ENCODE measurements at places on chromosomes 5 and 9. TPM values are rescaled to one million over a fixed set of nuclear protein-coding genes. Genes with fewer than 3 reads are reported as not detected.

The GPR150 gene
- under 0.01 TPM for total RNA-seq

The SLC46A2 gene
- not detected for total RNA-seq

The SV2C gene
- total RNA-seq, result not detected

The PCDHGB6 gene
- total RNA-seq, result 2.8 TPM

The SLC36A3 gene
- not detected for total RNA-seq

The MARCHF11 gene
- not detected for total RNA-seq

The KIF4B gene
- total RNA-seq, result under 0.01 TPM

The EXOSC3 gene
- total RNA-seq, result 27.1 TPM

The LCN2 gene
- total RNA-seq, result not detected

The GPX3 gene
- total RNA-seq, result 0.28 TPM

The CAMK4 gene
- 4.8 TPM for total RNA-seq

The GLIPR2 gene
- total RNA-seq, result 37.8 TPM

The KCNMB1 gene
- not detected for total RNA-seq

The CCDC183 gene
- not detected for total RNA-seq

The FAT2 gene
- total RNA-seq, result under 0.01 TPM

The HOMER1 gene
- 6.9 TPM for total RNA-seq

The DCP2 gene
- total RNA-seq, result 30.6 TPM

The SPATA31A3 gene
- total RNA-seq, result not detected

The GGTA1 gene
- total RNA-seq, result not detected

Data from IMR-90 (cell line).